Right cardiac atrium (tissue), 5 donors: ENCODE measurements at places on chromosomes 4 and X.

DNA sequence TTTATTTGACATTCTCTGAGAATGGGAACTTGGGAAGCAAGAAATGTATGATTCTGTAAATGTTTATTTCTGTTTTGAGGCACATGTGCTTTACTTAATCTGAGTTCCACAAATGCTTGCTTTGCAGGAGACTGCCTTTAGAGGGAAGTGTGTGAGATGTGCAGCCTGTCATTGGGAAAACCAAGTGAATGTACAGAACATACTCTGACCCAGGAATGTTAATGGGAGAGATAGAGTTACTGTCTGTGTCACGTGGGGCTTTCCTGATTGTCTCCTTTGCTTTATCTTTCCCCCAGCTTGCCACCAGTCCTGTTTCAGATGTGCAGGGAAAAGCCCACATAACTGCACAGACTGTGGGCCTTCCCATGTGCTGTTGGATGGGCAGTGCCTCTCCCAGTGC is 218.6 kb upstream of the ANXA3 start:
- DNase-seq: no peak

DNA sequence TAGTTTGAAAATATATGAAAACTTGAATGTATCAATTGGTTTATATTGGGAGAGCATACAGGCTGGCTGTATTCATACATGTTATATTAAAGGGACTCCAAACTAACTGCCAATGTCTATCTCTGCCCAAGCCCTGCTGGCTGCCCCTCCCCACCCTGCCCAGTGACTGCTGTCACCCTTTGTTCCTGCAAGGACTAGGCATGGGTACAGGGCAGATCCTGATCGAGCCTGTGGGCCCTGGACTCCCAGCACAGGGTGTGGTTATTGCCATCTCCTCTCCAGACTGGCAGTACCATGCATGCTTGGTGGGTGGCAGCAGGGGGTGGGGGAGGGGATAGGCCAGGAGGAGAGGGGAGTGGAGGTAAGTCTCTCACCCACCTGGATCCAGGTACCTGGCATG is 167.5 kb upstream of the RASGEF1B start:
- DNase-seq: no peak

GRCh38 chrX:3345281-3346191 is 916 bp downstream of the MXRA5 start:
- peak; percentile 84 for DNase-seq

- no peak for DNase-seq
Measured at GRCh38 chr4:42101446-42101975, 50.9 kb downstream of the BEND4 start.

GRCh38 chr4:106766519-106766918 is 269.6 kb downstream of the DKK2 start:
- no peak for DNase-seq

DNA sequence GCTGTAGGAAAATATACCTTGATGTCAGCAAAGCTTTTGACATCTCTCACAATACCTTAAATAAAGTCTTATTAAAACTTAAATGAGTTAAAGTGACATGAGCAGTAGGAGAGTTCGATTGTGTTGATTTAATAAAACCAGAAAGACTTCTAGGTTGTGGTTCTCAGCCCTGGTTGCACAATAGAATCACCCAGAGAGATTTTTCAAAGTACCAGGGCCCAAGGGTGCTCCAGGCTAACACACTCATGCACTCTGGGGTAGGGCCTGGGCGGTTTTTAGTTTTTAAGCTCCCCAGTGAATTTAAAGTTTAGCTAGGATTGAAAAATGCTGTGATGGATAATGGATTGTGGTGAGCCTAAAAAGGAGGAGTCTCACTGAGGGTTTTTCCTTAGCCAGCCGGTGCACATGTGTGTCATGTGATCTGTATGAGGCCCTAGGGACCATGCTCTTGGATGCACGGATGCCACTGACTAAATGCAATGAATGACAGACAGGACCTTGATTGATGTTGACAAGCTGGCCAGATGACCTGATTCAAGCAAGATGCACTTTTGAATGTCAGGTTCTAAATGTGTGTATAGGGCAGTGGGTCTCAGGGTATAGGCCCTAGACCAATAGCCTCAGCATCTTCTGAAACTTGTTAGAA is 185.0 kb downstream of the PTTG2 start:
- no peak for DNase-seq

DNA sequence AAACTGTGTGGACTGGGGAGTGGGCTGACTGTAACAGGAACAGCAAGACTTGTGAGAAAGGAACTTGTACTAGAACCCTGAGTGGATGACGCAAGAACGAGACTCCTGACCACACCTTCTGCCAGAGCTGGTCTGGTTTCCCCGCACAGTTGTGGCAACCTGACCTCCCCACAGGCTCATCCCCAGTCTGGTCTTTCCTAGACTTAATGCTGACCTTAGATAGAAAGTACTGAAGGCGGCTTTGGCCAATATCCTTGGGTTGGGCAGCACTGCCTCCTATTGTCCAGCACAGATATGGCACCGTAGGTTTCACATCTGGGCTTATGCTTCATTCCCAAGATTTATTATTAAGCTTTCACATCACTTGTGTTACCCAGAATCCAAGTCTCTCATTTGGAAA is 137.8 kb upstream of the FRG1 start:
- DNase-seq: no peak

DNA sequence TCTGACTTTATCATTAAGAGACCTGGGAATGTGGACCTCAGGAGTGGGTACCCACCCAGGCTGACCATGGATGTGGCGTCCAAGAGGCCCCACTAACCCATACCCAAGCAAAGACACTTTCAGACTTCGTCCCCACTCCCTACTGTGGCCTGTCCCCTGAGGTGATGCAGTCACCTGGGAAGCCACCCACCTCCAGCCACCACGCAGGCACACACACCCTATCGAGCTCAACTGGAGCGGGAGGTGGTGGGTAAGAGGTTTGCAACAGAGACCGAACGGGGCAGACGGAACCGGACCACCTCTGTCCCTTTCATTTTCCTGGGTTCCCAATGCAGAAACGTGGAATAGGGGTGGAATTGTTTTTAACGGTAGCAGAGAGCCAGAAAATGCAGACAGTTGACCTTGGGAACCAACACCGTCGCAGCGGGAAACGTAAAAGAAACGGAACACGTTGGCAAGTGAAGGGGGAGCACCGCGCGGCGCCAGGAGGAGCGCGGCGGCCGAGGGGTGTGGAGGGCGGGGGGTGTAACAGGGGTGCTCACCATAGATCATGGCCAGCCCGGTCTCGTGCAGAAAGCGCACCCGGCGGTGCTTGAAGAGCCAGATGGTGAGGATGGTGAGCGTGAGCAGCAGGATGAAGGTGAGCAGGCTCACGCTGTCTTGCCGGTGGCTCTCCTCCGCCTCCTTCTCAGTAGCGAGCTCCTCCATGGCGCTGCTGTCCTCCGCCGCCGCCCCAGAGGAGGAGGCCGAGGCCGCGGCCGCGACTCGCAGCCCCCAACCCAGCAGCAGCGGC is 559 bp downstream of the SLC9A7 start:
- DNase-seq: peak; percentile 42

DNA sequence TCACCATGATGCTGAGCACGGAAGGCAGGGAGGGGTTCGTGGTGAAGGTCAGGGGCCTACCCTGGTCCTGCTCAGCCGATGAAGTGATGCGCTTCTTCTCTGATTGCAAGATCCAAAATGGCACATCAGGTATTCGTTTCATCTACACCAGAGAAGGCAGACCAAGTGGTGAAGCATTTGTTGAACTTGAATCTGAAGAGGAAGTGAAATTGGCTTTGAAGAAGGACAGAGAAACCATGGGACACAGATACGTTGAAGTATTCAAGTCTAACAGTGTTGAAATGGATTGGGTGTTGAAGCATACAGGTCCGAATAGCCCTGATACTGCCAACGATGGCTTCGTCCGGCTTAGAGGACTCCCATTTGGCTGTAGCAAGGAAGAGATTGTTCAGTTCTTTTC is 4.0 kb downstream of the HNRNPH2 start:
- DNase-seq: no peak

DNA sequence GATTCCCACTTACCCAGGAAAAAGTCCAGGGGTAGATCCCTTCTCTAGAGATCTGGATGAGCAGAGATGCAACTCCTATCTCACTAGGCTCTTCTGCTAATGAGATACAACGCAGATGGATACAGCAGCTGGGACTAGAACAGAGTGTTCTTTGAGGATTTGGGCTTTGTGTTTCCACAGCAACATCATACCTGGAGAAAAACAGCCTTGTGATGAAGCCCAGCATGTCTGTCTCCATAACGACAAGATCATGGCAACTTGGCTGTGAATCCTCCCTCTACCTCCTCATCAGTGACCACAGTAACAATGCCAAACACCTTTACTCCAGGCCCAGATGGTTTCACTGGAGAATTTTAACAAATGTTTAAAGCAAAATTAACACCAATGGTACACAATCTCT is 80.1 kb downstream of the RCHY1 start:
- DNase-seq: no peak

GRCh38 chr4:21387683-21388082 is 560.9 kb downstream of the KCNIP4 start:
- no peak for DNase-seq

GRCh38 chr4:48470570-48470969 is 12.6 kb upstream of the SLC10A4 start:
- no peak for DNase-seq

DNA sequence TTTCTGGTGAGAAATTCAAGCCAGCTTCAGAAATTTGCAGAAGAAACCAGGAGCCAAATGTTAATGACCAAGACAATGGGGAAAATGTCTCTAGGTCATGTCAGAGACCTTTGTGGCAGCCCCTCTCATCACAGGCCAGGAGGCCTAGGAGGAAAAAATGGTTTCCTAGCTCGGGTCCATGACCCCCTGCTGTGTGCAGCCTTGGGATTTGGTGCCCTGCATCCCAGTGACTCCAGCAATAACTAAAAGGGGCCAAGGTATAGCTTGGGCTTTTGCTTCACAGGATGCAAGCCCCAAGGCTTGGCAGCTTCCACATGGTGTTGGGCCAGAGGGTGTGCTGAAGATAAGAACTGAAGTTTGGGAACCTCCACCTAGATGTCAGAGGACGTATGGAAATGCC is 814.7 kb upstream of the SLIT2 start:
- DNase-seq: no peak

- no peak for DNase-seq
Measured at GRCh38 chrX:8845469-8845868, 44.3 kb upstream of the FAM9A start.

GRCh38 chr4:110615353-110616237 is 7.3 kb downstream of the PITX2 start:
- no peak for DNase-seq
